Ureter (tissue), 1 donor: ENCODE measurements at places on chromosomes 1 and 21.

DNA sequence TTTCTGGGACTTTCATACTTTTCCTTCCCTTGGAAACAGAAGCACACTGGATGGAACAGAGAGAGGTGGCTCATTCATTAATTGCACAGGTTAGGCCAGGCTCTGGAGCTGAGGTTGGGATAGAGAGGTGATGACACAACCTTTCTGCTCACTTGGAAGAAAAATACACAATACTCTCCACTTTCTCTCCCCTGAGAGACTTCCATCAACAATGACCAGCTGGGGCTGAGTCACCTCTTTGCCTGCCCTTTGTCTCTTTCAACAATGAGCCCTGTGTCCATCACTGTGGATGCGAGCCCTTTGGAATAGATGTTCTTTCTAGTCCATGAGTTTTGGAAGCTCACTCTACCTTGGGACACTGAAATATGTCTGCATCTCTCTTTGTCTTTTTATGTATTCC, 43.1 kb downstream of the ATP2B4 start:
- DNase-seq = no peak

DNA sequence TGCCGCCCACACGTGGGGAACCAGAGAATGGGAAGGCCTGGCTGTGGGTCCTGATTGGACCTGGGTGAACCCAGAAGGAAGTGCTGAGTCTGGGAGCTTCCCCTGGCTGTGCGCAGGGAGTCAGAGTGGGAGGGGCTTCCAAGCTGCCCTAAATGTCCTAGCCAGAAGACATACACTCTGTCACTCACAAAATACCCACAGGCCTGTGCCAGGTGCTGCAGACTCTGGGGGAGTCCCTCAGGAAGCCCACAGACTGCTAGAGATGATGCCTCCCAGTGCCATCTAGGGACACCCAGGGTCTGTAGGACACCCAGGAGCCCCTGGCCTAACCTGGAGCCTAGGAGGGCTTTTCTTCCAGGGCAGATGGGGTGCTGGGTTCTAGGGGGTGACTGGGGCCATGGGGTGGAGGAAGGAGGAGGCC, 33.7 kb upstream of the LRP8 start:
- DNase-seq = peak; percentile 13

- DNase-seq = no peak
These were observed 30.2 kb upstream of the CD101 start for GRCh38 chr1:116971258-116971860.

DNA sequence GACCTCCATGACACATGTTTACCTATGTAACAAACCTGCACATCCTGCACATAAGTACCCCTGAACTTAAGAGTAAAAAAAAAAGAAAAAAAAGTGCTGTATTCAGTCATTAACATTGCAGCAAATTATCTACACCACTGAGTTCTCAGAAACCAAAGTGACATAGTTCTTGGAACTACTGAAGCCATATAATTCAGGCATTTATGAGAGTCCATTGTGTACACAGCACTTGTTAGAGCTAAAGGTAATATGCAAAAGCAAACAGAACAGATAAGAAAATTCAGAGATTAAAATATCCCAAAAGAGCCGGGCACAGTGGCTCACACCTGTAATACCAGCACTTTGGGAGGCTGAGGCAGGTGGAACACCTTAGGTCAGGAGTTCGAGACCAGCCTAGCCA, 38.0 kb downstream of the F5 start:
- DNase-seq = no peak

DNA sequence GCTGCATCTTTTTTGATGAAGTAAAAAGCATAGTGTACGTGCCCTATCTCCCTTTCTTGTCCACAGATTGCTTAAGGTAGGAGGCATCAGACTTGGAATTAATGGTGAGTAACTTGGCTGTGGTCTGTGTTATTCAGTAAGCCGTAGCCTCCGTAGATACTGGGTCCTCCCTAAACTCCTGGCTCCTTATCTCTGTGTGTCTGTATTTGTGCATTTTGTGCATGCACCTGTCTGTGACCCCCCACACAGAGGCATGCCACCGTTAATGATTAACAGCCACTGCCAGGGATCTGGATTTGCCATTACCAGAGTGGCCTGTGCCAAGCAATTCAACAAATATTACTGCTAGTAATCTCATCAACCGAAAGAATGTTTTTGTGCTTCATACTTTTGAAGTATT, 31.9 kb downstream of the MAP3K21 start:
- DNase-seq = no peak

- no peak for DNase-seq
These were observed 59.1 kb downstream of the CAMK2N1 start for GRCh38 chr1:20426923-20427322.

DNA sequence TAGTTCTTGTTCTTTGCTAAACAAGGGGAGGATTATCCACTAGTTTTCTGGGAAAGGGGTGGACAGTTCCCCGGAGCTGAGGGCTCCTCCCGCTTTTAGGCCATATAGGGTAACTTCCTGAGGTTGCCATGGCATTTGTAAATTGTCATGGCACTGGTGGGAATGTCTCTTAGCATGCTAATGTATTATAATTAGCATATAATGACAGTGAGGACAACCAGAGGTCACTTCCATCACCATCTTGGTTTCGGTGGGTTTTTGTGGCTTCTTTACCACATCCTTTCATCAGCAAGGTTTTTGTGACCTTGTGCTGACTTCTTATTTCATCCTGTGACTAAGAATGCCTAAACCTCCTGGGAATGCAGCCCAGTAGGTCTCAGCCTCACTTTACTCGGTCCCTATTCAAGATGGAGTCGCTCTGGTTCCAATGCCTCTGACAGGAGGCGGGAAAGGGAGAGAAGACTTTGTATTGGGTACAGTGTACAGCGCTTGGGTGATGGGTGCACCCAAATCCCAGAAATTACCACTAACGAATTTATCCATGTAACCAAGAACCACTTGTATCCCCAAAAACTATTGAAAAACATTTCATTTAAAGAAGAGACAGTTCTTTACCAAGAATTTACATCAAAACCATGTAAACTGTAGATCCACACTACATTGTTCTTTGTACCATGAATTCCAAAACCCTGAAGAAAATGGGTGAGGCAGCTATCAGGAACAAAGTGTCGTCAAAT, 8.7 kb upstream of the SLC2A5 start:
- DNase-seq = no peak

- no peak for DNase-seq
These were observed 8.4 kb downstream of the LUZP1 start for GRCh38 chr1:23159963-23160877.

DNA sequence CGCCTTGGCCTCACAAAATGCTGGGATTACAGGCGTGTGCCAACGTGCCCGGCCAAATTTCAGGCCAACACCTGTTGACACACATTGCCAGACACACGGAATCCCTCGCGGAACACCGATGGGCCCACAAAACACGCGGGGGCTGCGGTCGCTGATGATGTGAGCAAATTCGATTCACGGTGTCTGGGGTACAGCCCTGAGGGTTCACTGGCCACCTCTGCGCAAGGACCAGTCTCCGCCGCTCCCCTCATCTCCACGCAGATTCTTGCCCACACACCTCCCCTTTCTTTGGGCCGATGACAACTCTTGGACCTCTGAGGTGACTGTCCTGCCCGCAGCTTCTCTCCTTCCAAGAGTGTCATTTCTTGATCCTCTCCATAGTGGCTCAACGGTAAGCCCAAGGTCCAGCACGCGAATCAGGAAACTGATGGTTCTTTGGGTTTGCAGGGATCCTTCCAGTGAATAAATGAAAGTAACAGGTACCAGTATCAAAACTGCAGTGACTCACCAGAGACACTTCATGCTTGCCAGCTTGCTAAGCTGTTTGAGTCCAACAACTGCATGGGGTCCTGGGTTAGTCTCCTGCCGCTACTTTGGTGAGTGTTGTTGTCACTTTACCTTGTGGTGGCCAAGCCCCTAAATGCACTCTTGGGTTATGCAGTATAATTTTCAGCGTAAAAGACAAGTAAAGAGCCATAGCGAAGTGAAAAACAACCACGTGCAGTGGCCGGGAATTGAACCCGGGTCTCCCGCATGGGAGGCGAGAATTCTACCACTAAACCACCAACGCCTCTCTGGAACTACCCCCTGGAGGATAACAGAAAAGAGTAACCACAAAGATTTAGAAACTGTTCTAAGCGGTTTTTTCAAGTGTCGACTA, 11.0 kb upstream of the RNU1-3 start:
- peak; percentile 42 for DNase-seq

DNA sequence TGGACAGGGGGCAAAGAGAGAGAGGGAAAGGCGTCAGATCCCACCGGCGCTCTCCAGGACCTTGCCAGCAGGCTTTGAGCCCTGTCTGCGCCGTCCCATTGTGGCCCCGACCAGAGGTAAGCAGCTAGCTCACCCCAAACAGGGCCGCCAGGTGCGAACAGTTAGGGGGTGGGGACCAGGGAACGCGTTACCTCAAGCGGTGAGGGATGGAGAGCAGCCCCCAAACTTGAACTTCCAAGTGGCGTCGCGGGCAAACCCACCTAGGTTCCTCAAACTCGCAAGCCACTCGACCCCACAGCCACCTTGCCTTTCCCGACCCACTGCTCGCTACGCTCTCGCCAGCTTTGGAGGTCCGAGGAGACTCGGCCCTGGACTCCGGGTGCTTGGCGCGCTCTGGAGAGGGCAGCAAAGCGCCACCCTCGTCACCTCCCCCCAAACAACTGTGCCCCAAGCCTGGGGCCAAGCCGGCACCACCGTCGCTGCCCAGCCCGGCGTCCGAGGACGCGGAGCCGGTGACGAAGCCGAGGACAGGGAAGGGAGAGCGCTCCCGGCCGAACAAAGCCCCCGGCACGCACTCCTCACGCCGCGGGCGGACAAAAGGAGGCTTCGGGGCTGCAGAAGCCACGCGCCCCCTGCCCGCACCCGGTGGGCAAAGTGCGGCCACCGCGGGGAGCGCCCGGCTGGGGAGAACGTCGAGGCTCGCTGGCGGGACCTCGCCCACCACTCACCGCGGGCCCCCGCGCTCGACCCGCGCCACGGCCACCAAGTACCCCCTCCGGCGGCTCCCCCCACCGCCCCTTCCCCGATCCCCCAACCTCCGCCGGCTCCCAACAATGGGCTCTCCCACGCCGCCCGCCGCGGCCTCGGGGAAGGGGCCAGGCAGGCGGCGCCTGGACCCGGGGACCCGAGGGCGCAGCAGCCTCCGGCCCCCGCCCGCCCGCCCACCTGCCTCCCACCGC, 976 bp downstream of the SSBP3 start:
- DNase-seq = no peak

GRCh38 chr1:224406216-224406615, 28.4 kb downstream of the WDR26 start:
- no peak for DNase-seq

DNA sequence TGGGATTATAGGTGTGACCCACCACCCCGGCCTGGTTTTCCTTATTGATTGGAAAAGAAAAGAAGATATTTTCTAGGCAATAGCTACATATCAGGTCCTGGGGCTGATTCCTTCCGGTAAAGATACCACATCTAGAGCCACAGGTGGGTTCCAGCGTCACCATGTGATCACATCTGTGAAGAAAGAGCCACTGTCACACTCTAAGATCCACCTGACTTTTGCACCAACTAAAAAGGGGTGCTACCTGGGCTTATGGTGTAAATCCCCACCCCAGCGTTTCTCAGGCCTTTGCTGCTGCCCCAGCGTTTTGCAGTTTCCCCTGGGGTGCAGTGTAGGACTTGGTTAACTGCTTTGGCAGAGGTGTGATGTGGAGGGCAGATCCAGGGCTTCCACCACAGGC, 22.3 kb upstream of the PDE9A start:
- DNase-seq = no peak

- no peak for DNase-seq
These were observed 115.4 kb downstream of the DMRTB1 start for GRCh38 chr1:53574621-53575020.

DNA sequence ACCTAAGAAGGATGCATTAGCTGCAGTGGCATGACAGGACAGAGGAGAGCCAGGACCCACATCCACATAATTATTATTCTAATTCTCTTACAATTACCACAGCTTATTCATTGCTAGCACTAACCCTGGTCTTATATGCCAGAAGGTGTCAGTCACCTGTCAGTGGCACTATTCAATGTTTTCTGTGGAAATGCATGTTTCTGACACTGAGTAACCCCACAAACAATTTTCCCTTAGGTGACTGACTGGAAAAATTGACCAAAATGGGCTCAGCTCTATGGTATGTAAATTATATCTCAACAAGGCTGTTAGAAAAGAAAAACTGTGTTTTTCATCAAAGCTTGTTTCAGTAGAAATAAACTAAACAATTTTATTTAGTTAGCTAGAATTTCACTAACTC, 117.9 kb upstream of the KRTAP19-8 start:
- no peak for DNase-seq

- no peak for DNase-seq
These were observed 52.9 kb downstream of the SUCO start for GRCh38 chr1:172585861-172586260.

GRCh38 chr1:85200463-85201339, at the start of gene SYDE2:
Gene SYDE2 (minus strand): TSS chr1:85201016. CDS start chr1:85200996, 20 bp downstream.
- peak; percentile 80 for DNase-seq

- no peak for DNase-seq
These were observed 20.8 kb upstream of the GBP2 start for GRCh38 chr1:89146721-89147120.

GRCh38 chr1:194705123-194705854, 1518.9 kb upstream of the B3GALT2 start:
- no peak for DNase-seq

- no peak for DNase-seq
These were observed 71.6 kb upstream of the C1orf21 start for GRCh38 chr1:184315254-184315653.

- no peak for DNase-seq
These were observed 40.6 kb downstream of the SRRM1 start for GRCh38 chr1:24683713-24684162.

DNA sequence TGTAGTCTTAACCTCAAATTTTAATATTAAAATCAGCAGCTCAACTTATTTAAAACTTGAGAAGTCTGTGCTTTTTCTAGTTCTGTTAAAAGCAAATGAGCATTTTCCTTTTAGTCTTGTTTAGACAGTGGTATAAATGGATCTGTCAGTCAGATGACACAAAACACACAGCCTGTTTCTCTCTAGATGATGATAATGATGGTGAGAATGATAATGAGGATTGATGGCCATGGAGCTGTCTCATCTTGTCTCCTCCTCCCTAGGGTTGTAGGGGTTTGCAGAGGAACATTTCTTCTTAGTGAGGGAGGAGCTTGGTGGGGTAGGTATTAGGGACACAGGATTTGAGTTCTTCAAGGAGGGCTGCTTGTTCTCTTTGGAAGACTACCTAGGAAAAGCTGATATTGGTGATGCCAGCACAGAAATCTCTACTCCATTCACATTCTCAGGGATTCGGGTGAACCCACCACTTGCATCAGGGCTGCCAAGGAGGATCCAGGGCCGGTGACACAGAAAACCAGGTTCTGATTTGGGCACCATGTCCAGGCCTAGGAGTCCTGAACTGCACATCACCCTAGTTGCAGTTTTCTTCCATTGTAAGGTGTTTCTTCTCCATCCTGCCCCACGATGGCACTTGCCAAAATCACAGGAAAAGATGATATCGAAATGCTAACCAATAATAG, 147.6 kb downstream of the RHOU start:
- peak; percentile 10 for DNase-seq

DNA sequence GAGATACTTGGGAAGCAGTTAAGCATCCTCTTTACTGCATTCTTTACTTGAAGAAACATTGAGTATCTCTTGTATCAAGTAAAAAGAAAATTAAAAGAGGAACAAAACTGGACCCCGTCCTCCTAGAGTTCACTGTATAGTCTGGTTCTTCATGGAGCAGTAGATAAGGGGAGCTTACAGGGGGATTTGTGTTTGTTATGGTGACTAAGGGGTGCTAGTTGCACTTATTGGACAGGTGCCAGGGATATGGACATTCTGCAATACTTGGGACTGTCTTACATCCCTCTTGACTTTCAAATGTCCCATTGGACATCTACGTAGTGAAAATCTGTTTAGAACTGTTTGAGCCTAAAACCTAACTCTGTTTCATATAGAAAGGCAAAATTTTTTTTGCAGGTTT, 67.2 kb downstream of the ALG14 start:
- DNase-seq = no peak
